ENCODE measurements at places on chromosomes 5 and 9. TPM values are rescaled to one million over a fixed set of nuclear protein-coding genes. Genes with fewer than 3 reads are reported as not detected.

GRCh38 chr5:153619771-153620170 is 129.3 kb downstream of the GRIA1 start:
- no peak for DNase-seq

DNA sequence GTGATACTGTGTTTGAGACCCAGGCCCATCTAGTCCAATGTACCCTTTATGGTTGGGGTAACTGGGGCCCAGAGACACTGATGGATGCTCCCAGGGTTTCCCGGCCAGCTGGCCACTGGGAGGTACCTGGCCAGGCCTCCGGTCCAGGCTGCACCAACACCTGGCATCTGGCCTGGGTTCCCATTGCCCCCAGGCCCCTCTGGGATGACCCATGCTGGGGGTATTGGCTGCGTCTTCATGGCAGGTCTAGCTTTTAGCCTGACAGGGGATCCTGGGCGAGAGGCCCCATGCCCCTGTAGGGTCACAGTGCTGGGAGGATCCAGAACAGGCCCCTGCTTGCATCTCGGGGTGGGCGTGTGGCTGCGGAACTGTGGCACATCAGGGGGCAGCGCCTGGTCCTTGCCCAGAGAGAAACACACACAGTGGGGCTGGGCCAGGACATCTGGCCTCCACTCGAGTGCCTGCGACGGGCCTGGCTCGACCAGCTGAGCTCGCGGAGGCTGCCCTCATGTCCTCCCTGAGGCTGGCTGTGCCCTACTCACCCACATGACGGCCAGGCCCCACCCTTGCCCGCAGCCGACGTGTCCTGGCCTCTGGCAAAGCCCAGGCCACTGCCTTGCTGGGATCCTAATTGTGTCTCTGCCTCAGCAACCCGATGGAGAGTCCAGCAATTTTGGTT is 21.5 kb upstream of the COL5A1 start:
- no peak for DNase-seq

GRCh38 chr5:8333977-8334376 is 465.0 kb downstream of the MTRR start:
- no peak for DNase-seq

- DNase-seq = no peak
Observed at GRCh38 chr5:150651382-150651781, 9.7 kb upstream of the MYOZ3 start.

- no peak for DNase-seq
Observed at GRCh38 chr5:61280205-61280604, 51.9 kb upstream of the ZSWIM6 start.

DNA sequence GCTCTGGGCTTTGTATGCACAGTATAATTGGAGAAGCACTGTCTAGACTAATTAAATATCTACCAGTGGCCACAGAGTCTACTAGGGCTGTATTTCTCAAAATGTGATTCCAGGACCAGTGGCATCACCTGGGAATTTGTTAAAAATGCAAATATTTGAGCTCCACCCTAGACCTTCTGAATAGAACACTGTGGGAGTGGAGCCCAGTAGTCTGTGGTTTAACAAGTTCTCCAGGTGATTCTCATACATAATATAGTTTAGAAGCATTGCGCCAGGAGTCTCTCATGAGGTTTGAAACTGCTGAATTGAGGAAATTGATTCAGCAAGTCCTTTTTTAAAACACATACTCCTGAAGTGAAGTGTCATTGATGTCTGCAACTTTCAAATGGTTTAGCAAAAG is 74.7 kb downstream of the FCHO2 start:
- DNase-seq = no peak

- DNase-seq = no peak
Observed at GRCh38 chr5:127426661-127427060, 90.8 kb upstream of the PRRC1 start.

DNA sequence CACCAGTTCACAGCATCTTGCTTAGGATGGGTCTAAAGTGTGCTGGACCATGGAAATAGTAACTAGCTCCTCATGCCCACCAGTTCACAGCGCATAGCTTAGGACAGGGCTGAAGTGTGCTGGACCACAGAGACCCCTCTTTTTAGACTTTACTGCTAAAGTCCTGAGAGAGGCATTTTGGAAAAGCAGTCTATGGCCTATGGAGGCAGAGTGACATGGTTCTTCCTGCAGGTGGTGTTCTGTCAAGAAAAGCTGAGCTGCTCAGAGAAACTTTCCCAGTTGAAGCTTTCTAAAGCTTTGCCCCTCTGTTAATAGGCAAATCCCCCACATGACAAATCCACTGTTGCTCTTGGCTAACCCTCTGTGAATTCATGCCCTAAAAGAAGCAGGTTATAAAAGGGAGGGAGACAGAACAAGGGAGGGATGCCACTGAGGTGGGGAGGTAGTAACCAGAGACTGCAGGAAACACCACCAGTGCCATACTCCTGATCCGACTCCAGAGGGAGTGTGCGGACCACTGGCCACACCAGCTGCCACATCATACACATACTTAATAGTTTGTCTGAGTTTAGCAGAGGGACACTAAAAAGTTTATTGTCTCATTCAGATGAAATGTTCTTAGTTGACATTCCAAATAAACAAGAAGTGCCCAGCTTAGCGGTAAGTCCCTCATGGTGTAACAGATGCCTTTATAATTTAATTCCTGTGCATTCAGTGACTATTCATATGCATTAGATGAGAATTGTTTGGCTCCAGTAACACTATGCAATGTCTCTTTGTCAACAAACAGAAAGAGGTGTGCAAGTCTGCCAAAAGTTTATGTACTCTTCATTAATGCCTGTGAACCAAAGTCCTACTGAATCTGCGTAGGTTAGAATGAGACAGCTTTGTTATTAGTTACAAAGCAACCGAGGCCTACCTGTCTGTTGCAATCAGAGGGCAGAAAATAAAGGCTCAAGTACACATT is 236.2 kb upstream of the NFIL3 start:
- no peak for DNase-seq

- no peak for DNase-seq
Observed at GRCh38 chr5:103469288-103470040, 93.1 kb downstream of the NUDT12 start.

DNA sequence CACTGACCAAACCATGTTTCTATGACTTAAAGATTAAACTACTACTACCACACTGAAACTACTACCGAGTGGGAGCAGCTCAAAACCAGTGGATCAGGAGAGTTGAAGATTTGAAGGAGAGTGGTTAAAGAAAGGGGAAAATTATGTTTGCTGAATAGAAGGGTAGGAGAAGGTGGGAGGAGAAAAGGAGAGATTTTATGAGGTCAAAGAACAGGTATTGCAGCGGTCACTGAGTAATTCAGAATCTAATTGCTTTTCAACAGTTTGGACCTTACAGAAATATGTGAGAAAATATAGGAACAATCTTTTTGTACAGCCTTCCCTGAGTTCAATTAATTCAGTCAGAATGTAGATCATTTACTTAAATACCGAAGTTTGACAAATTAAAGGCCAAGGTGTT is 24.6 kb downstream of the EDIL3 start:
- no peak for DNase-seq

The FCHO2 gene
- 46.6 TPM for total RNA-seq

The FOXD4L5 gene
- total RNA-seq = 0.24 TPM

The ORM2 gene
- total RNA-seq = not detected

The PSIP1 gene
- 19.7 TPM for total RNA-seq

The FOXD4L3 gene
- total RNA-seq = not detected

The IFNB1 gene
- not detected for total RNA-seq

The PCDHB2 gene
- 1.2 TPM for total RNA-seq

The LIFR gene
- total RNA-seq = 8.1 TPM

The KIF3A gene
- total RNA-seq = 3.9 TPM

The CDKN2A gene
- 1.8 TPM for total RNA-seq

The LECT2 gene
- not detected for total RNA-seq

Data from left colon (tissue), 2 donors.